Tibial nerve (tissue), 4 donors: ENCODE measurements at places on chromosomes 3 and 15. TPM values are rescaled to one million over a fixed set of nuclear protein-coding genes. Genes with fewer than 3 reads are reported as not detected.

- DNase-seq: no peak
- H3K27me3 ChIP-seq: no peaks in the 10 kb centered on the region
- peak overlapping the region; percentile 66 for H3K27ac ChIP-seq
- H3K36me3 ChIP-seq: peaks cover 13% of the 10 kb centered on the region
These were observed 27.6 kb downstream of the TBC1D2B start for GRCh38 chr15:78049691-78050440.

GRCh38 chr15:62020576-62021160, 39.6 kb downstream of the VPS13C start:
- H3K4me1 ChIP-seq: no peaks in the 10 kb centered on the region
- peaks cover 42% of the 10 kb centered on the region for H3K36me3 ChIP-seq
- no peak for DNase-seq
- H3K27ac ChIP-seq: no peak overlapping the region
- H3K27me3 ChIP-seq: no peaks in the 10 kb centered on the region

- H3K27me3 ChIP-seq: no peaks in the 10 kb centered on the region
- DNase-seq: no peak
- H3K4me1 ChIP-seq: no peaks in the 10 kb centered on the region
- no peak overlapping the region for H3K27ac ChIP-seq
- no peak overlapping the region for H3K4me3 ChIP-seq
These were observed 107.7 kb downstream of the OSBPL10 start for GRCh38 chr3:31873254-31873820.

Gene CPNE9
- not detected for total RNA-seq

Gene HDC
- total RNA-seq: 5.9 TPM

Gene IQCH
- total RNA-seq: 0.98 TPM

Gene MAP3K13
- total RNA-seq: 8.4 TPM

Gene ARHGEF26
- total RNA-seq: 82.8 TPM

Gene EIF2A
- 103 TPM for total RNA-seq
